T-helper 2 cell treated with Interferon-gamma antibody and Interleukin-4, amounts not matched to agents 5 μg/mL and 100 μg/mL, for 36 hours (primary cell): ENCODE measurements at places on chromosomes 13 and 19.

DNA sequence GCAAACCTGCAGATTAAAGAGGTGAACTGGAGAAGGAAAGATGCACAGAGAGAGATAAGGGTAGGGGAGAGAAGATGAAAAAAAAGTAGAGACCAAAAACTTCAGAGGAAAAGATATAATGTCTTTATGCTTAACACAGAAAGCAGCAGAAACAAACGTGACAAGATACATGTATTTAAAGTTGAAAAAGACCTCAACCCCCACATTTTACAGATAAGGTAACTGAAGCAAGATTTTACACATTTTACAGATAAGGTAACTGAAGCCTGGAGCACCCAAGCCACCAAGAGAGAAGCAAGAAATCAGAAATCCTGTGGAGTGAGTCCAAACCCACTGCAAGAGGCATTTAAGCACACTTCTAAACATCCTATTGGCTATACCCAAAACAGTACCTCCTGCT, 185.3 kb downstream of the TBC1D4 start:
- DNase-seq = no peak

- peak; percentile 47 for DNase-seq
Observed at GRCh38 chr19:46000491-46001246, 5.4 kb downstream of the CCDC61 start.

DNA sequence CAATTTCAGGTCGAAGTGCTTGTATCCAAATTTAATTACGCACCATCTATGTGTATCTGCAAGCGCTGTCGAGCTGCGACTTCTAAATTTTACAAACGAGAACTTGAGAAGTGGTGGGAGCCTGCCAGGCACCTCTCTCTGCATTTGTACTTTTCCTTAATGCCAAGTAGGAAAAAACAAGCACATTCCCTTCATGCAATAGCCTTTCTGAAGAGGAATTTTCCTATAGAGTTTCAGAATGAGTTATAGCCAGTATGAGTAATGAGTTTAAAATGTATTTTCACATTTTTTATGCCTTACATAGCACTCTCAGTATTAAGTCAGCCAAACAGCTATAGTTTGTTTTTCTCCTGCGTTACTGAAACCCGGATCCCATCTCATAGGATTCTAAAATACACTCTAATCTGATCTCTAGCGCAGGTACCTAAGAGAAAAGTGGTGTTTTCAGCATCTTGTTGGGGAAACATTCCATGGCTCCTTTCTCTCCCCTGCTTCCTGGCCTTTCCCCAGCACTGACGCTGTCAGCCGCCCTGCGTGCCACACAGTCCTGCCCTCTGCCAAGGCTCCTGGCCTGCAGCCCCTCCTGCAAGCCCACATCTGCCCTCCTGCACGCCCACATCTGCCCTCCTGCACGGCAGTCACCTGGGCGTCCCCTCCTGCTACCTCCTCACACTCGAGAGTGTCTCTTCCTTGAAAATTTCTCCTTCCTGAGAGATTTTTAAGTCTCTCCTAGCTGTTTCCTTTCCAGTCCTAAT, 526.9 kb downstream of the MYO16 start:
- DNase-seq = no peak

DNA sequence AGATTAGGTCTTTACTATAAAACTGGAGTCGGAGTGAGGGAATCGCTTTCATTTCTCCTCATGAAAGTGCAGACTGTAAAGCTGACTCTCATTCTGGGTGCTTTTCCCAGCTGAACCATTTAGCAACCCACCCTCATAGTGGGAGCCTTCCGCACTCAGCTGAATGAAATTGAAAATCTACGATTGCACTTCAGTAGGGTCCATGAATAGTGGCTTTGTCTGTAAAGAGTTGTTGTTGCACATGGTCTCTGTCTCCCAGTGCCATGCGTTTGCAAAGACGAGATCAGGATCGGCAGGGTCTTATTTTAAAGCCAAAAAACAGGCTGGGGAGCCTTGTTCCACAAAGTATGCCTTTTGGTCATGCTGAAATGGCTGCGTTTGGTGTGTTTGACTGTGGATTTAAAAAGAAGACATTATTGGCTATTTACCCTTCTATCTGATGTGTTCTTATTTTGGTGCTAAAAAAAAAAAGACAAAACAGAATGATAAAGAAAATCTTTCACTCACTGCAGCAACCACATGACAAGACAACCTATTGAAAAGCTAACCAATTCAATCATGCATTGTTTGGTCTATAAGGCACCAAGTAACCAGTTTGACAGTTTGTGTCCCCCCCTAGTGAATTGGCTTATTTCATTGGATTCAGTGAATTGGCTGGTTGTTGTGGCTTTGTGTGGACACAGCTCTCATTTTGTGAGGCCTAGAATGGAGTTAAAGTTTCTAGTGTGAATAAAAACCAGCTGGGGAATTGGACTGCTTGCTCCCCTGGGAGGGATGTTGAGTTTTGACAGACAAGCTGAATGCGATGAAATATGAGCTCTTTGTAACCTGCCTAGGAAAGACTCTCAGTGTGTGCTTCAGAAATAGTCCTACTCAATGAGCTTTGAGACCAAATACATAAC, 65.6 kb downstream of the ARHGAP35 start:
- DNase-seq = no peak

DNA sequence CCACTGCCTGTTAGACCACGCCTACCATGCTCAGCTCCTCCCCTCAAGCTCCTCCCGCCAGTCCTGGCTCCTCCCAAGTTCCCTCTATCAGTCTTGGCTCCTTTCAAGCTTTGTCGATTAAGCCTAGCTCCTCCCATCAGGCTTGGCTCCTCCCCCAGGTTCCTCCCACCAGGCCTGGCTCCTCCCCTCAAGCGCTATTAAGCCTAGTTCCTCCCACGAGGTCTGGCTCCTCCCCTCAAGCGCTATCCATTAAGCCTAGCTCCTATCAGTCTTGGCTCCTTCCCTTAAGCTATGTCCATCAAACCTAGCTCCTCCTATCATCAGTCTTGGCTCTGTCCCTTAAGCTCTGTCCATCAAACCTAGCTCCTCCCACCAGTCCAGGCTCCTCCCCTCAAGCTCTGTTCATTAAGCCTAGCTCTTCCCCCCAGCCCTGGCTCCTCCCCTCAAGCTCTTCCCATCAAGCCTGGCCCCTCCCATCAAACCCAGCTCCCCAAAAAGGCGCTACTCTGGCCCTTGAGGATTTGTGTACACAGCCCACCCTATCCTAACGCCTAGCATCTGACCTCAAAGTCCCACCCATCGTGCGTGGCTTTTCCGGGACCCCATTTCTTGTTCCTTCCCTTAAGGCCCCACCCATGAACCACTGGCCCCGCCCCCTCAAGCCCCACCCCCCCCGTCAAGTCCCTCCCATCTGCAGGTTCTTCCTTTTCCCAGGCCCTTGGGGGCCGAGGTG, 10.0 kb downstream of the CAMSAP3 start:
- DNase-seq = no peak

- DNase-seq = no peak
Observed at GRCh38 chr19:11138601-11139300, 16.8 kb downstream of the SPC24 start.

DNA sequence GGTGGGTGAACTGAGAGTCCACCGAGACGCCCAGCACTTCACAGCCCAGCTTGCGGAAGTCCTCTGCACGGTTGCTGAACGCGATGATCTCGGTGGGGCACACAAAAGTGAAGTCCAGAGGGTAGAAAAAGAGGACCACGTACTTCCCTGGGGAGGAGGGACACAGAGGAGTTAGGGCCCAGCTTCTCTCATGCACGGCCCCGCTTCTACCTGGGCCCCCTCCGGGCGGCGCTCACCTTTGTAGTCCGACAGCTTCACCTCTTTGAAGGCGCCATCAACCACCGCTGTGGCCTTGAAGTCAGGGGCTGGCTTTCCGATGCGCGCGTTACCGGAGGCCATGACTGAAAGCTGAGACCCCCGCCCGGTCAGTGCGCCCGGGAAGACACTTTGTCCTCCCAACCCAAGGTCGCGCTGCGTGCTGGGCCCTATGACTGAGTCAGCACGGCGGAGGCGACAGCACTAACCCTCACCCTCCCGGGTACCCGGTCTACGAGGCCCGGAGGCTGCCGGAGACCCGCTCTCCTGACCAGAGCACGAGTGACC, 606 bp downstream of the PRDX2 start:
- no peak for DNase-seq

GRCh38 chr13:97798836-97799235, 154.6 kb upstream of the IPO5 start:
- no peak for DNase-seq

DNA sequence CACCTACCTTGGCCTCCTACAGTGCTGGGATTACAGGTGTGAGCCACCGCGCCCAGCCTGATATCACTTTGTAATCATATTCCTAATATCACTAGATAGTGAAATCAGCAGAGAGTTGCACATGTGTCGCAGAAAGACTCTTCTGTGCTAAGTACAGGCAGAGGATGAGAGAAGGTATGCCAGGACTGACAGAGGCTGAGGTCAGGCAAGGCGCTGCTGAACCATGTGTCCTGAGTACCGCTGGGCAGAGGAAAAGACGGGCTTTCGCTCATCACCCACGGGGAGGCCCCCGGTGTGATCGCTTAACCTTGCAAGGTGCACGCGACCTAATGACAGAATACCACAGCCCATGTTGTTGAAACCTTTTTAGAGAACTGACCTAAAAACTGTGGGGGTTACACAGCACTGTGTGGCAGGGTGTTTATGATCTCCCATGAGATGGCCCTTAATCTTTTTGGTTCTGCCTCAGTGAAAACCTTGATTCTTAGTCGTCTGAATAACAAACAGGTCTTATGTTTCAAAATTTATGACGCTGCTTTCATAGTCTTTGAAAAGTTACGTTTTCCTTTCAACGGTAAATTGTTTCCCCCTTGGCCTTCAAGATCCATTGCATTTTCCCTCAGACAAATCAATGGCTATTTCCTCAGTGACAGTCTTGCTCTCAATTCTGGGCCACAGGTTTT, 12.2 kb downstream of the GJA3 start:
- no peak for DNase-seq

- no peak for DNase-seq
Observed at GRCh38 chr13:36353001-36353400, 6.8 kb upstream of the SPART start.

GRCh38 chr19:30663611-30664174, 291.5 kb downstream of the ZNF536 start:
- DNase-seq = no peak

- no peak for DNase-seq
Observed at GRCh38 chr13:44236801-44237207, 136.8 kb upstream of the SERP2 start.

- DNase-seq = no peak
Observed at GRCh38 chr13:73335210-73335609, 276.4 kb downstream of the KLF5 start.

DNA sequence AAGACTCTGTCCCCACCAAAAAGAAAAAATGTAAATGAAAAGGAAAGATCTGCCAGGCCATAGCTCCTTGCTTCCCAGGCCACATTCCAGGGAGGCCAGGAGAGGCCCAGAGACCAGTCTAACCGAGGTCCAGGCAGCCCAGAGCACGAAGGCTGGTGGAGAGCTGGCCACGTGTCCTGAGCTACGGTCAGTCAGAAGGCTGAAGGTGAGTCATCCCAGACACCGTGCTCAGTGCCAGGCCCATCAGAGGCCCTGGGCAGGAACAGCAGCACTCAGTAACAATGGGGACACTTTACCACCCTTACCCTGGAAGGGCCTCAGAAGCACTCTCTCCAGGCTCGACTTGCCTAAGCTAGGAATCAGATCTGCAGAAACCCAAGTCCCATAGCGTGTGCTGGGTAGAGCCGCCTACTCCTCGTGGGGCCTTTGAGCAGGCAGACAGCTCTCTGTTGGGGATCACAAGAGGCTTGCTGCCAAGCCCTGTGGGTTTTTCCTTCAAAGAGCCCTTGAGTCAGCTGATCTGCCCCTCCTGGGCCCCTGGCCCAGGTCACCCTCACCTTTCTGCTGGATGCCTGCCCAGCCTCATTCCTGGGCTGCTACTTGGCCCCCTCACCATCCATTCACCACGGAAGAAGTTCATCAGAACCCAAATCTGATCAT, 11.6 kb upstream of the DNMT1 start:
- DNase-seq = no peak

GRCh38 chr19:45668342-45668871, 386 bp downstream of the GIPR start:
- DNase-seq = peak; percentile 50

DNA sequence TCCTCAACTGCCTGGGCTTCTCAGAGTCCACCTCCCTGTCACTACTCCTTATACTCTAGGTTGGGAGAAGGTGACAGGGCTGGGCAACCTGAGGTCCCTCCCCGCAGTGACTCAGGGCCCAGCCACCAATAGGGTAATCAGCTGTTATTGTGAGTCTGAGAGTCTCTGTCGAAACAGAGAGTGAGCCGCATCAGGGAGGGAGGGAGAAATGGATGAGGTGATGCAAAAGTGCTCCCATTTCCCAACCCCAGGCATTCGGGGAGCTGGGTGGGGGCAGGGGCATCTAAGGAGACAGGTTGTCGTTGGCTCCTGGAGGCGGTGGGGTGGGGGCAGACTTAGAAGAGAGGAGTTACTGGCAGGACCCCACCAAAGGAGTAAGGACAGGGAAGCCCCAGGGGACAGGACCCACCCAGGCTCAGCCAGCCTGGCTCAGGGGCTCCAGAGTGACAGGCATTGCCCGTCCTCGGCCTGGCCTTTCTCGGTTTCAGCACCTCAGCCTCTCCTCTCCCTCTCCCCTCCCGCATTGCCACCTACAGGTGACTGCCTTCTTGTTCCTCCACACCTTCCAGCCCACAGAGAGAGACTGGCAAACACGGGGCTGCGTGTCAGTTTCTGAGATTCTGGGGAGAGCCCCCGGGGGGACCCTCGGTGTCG, at the start of gene DMKN:
Gene DMKN, minus strand, starts transcription at position 22 of the 654 bp plus-strand sequence. CDS start 174 bp downstream, outside the sequence.
- DNase-seq = no peak

GRCh38 chr19:1799695-1800342, 12.3 kb downstream of the ATP8B3 start:
- DNase-seq = no peak

- DNase-seq = no peak
Observed at GRCh38 chr13:47671776-47672175, 329.3 kb downstream of the SUCLA2 start.

GRCh38 chr19:16594131-16594586, 21.9 kb upstream of the SLC35E1 start:
- peak; percentile 56 for DNase-seq

DNA sequence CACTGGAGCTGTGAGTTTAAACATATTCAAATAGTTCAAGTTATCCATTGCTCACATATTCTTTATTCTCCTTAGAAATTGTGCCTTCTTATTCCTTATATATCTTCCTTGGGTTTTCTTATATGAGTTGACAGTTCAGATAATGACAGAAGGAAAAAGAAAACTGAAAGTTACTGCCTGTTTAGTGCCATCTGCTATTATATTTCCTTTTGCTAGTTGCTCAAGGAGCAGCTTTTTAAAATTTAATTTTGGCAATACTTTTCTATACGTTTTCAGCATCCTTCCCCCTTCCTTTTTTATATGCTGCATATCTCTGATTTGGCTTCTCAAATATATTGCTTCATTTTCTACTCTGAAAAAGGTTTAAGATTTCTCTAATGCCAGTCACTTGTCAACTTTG, 903.1 kb upstream of the SPRY2 start:
- DNase-seq = no peak

- DNase-seq = peak; percentile 69
Observed at GRCh38 chr19:46704379-46705076, 12.4 kb downstream of the PRKD2 start.

DNA sequence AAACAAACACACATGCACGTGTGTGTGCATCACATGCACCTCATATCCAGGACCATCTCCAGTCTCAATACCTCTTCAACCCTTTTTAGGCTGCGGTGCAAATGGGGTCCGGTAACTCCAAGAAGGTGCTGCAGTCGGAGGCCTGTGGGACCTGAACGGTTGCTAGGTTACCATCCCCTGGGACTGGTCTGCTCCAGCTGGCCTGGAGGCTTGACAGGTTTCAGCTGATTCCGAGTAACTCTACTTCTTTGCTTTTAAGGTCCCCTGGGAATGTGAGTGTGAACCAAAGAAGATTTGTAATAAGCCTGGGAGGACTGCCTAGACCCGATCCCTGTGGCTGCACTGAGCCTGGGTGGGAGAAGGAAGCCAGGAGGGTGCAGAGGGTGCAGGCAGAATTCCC, 117.5 kb downstream of the CCNA1 start:
- no peak for DNase-seq
